Omental fat pad (tissue), 4 donors: ENCODE measurements at places on chromosomes 1 and 21. TPM values are rescaled to one million over a fixed set of nuclear protein-coding genes. Genes with fewer than 3 reads are reported as not detected.

Gene FTCD
- total RNA-seq, result not detected

Gene GUCA2B
- not detected for total RNA-seq

Gene AJAP1
- total RNA-seq, result 0.46 TPM

Gene CLEC20A
- not detected for total RNA-seq

Gene SPRR5
- total RNA-seq, result not detected

Gene CYP4X1
- 18.5 TPM for total RNA-seq

Gene PRR9
- total RNA-seq, result not detected

Gene C21orf58
- total RNA-seq, result 0.44 TPM

Gene CYP4A11
- total RNA-seq, result 0.79 TPM

Gene C1orf116
- not detected for total RNA-seq

Gene TNFSF4
- total RNA-seq, result 1.4 TPM

Gene HSD3B2
- 0.63 TPM for total RNA-seq

Gene RGS16
- 38.9 TPM for total RNA-seq

DNA sequence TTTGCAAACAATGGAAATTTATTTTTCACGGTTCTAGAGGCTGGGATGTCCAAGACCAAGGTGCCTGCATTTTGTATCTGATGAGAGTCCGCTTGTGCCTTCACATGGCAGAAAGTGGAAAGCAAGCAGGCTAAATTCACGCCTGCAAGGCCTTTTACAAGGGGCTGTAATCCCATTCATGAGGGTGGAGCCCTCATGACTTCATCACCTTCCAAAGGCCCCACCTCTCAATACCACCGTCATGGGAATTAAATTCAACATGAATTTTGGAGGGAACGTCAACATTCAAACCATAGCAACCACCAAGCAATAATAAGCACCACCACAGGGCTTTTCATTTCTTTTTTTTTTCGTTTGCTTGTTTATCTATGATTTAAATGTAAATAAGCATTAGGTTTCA, 115.3 kb downstream of the C1orf21 start:
- DNase-seq, result no peak

- DNase-seq, result no peak
These were observed 16.5 kb upstream of the ETS2 start for GRCh38 chr21:38789275-38789674.

GRCh38 chr1:9350013-9350908, 57.6 kb downstream of the SPSB1 start:
- DNase-seq, result no peak

GRCh38 chr1:163395790-163396189, 74.0 kb downstream of the NUF2 start:
- no peak for DNase-seq

DNA sequence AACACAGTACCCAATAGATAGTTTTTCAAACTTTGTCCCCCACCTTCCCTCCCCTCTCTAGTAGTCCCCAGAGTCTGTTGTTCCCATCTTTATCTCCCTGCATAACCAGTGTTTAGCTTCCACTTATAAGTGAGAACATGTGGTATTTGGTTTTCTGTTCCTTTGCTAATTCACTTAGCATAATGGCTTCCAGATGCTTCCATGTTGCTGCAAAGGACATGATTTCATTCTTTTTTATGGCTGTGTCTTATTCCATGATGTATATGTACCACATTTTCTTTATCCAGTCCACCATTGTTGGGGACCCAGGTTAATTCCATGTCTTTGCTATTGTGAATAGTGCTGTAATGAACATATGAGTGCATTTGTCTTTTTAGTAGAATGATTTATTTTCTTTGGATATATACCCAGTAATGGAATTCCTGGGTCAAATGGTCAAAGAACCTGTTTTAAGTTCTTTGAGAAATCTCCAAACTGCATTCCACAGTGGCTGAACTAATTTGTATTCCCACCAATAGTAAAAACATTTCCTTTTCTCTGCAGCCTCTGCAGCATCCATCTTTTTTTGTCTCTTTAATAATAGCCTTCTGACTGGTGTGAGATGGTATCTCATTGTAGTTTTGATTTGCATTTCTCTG, 126.0 kb downstream of the AK5 start:
- no peak for DNase-seq

GRCh38 chr1:219247441-219247840, 73.8 kb downstream of the LYPLAL1 start:
- DNase-seq, result no peak

GRCh38 chr1:30331415-30332065, 391.8 kb downstream of the MATN1 start:
- DNase-seq, result no peak

DNA sequence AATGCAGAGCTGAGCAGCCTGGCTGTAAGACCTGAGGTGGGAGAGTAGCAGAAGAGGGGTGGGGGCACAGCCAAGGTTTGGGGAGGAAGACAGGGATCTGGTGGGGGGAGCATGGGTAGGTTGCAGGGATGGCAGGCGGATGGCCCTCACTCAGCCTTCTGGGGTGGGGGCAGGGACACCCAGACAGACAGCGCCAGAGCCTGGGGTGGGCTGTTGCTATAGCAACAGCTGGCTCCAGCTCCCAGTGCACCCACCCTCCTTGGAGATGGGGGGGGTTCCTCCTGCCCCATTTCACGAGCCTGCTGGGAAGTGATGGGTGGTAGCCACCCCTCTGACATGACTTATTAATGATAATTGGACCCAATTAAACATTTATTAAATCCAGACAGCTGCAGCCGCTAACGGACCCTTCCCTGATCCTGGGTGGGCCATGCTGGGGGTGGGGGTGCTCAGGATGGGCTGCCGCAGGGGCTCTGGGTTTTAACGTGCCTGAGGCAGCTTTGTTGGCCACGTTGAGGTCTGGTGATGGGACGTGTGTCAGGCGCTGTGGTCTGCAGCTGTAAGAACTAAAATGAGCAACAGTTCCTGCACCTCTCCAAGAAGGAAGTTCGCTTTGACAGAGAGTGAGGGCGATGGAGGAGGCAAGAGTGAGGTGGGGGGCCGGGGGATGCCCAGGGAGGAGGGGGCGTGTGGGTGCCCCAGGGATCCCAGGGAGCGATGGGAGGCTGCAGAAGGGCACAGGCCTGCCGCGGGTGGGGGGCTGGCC, 19.4 kb downstream of the AGRN start:
- no peak for DNase-seq

DNA sequence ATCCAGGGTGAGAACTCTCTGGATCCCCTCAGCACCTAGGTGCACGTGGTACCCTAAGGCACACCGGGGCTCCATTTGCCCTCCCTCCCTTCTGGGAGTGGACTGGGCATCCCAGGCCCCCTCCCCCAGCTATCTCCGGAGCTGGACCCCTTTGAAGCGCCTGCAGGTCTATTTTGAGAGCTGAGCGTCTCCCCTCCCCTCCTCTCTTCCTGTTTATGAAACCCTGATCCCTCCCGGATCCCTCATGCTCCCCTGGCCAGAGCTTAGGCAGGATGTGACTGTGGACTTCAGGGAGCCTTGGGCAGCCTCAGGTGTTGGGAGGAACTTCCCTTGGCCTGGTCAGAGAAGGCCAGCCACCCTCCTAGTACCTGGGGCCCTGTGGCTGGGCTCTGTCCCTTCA, 10.2 kb downstream of the RPS6KA1 start:
- no peak for DNase-seq

DNA sequence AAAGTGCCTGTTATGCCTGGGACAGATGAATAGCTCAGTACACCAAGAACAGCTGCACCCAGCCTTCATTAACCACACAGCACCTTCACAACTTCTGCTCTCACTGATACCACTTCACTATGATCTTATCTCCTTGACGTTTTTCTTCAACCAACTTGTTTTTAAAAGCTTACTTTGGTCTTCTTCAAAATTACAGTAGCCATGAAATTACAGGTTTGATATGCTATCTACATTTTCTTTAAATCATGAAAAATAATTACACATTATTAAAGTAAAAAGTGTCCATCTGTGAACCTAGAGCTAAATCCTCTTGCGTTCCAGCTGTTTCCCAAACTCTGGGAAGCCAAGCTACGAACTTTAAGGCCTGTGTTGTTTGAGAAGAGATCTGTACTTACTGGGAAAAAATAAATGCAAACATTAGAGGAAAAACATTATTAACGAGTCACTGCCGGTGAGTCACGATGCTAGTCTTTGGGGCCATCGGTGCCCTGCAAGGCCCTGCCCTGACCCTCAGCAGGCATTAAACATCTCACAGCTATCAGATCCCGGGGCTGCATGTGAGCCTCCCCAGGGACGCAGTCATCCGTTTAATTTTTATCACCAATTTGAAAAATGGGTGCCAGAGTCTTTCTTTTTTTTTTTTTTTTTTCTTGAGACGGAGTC, 56.3 kb upstream of the GPR153 start:
- DNase-seq, result no peak

DNA sequence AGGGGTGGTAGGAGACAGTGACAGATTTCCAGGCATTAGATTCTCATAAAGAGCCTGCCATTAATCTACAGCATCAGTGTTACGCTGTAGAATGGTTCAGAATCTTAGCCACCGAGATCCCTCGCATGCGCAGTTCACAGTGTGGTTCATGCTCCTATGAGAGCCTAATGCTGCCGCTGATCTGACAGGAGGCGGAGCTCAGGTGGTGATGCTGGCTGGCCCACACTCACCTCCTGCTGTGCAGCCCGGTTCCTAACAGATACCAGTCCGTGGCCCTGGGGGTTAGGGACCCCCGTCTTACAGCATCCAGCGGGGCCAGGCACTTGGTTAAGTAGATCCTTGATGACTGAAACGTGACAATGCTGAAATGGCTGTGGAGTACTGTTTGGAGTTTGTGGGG, 163.6 kb upstream of the C1orf21 start:
- no peak for DNase-seq

DNA sequence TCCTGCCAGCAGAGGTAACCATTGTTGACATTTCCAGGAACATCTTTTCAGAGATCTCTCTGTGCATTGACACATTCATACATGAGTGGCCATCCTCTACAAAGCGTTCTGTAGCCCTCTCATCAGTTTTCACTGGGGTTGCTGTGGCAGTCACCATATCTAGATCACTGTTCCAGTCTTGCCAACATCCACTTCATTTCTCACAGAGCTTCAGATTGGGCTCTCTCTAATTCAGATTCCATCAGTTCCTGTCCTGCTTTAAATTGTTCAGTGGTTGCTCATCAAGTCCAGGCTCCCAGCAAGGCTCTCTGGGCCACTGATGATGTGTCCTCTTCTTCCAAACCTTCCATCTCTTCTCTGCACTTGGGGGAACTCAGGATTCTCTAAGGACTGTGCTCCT, 173.7 kb downstream of the KCNJ6 start:
- DNase-seq, result no peak

DNA sequence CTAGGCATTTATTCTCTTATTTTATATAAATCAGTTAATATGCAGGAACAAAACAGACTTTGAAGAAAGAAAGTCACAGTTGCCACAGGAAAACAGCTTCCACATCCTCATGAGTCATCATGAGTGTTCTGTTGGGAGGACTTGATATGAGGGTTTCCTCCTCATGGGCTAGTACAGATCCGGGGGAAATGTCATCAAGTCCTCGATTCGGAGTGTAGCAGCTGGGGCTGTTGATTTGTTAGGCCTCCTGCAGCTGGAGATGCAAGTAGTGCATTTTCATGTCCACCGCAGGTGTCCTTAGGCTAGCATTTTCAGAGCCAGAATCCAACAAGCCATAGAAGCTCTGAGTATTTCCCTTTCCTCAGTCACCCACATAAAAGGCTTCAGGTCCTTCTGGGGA, 36.7 kb downstream of the ADAM30 start:
- DNase-seq, result no peak

- DNase-seq, result no peak
These were observed 190.7 kb upstream of the KIAA0040 start for GRCh38 chr1:175383239-175383638.

DNA sequence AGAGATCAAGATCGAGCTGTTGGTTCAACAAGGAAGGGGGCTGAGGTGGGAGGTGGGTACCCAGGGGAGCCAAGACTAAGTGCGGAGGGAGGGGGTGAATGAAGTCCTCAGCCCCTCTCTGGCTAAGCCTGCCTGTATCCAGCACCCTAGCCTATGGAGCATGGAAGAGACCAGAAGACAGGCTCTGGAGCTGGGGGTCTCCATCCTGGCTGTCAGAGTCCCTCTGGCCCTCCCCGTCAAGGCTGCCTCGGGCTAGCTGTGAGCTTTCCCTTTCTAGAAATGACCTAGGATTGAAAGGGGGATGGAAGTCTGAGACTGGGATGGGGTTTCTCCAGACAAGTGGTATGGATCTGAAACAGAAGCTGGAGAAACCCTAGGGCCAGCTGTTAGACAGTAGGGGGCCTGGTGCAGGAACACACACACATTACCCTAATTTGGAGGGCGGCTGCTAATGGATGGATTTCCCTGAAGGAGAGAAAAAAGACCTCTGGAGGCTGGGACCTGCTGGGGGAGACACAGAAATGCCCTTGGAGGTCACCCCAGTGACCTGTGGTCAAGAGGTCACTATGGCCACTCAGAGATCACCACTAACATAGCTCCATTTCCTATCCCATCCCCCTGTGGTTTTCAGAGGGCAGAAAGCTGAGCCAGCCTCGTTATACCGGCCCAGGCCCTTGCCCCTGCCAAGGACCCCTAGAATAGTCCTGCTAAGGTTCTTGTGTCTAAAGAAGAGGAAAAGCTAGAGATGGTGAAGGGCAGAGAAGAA, 107.8 kb downstream of the TMEM53 start:
- DNase-seq, result no peak

GRCh38 chr1:175522880-175523279, 220.5 kb downstream of the TNR start:
- DNase-seq, result no peak

DNA sequence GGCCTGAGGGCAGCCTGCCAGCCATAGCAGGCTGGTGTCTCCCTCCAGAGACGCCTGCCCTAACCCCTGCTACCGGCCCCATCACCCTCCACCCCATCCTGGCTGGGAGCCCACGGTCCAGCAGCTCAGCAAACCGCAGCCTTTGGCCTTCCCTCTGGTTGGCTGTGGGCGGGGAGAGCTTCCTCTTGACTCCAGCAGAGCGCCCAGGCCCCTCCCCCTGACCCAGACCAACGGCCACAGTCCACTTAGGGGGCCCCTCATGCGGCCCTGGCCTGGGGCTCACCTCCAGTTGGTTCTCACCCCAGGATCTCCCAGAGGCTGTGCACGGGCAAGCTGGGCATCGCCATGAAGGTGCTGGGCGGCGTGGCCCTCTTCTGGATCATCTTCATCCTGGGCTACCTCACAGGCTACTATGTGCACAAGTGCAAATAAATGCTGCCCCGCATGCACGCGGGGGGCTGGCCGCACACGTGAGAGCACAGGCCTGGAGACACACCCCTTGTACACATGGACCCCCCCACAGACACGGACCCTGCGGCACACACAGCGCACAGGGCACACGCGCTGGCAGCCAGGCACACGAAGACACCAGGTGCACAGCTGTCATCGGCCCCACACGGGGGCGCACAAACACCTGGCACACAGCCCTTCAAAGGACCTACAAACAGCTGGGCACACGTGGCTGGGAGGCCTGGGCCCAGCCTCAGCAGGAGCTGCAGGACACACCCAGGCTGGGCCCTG, 3.1 kb downstream of the SMIM1 start:
- no peak for DNase-seq

GRCh38 chr1:230609208-230609607, 33.1 kb upstream of the COG2 start:
- DNase-seq, result no peak

- no peak for DNase-seq
These were observed 367.5 kb upstream of the C1orf174 start for GRCh38 chr1:4267381-4268261.
